Gastrocnemius medialis (tissue), 4 donors: ENCODE measurements at places on chromosomes 6 and 20. TPM values are rescaled to one million over a fixed set of nuclear protein-coding genes. Genes with fewer than 3 reads are reported as not detected.

OGFR gene
- total RNA-seq: 52.1 TPM

DNA sequence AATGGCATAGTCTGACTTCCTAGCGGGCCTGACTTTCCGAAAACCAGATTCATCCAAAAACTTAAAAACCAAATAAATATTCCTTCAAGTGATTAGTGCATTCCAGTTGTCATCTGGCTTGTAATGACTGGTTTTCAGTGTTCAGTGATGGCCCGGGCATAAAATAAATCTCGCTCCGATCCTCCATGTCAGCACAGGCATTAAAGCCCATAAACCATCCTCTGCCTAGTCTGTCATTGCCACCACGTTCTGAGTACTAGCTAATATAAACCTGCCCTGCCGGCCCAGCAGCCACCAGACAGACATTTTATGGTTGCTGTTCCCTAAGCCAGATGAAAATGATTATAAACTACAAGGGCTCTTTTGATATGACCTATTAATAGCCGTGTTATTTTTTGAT is 232.3 kb upstream of the GMDS start:
- no peak for DNase-seq

DNA sequence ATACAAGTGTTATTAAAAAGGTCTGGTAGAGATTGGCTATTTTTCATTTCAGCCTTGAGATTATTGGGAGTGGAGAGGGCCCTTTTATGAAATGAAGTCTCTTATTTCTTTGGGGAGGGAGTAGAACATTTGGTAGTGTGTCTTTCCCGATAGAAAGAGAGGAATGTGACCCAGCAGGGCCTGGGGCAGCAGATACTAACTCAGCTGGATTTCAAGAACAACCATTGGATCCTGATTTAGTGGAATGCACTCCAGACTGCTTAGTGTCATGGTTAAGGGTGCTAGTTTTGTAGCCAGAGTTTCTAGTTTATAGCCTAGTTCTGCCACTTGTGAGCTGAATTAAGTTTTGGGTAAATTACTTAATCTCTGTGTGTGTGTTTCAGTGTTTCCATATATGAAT is 18.4 kb upstream of the FLRT3 start:
- DNase-seq: no peak

DNA sequence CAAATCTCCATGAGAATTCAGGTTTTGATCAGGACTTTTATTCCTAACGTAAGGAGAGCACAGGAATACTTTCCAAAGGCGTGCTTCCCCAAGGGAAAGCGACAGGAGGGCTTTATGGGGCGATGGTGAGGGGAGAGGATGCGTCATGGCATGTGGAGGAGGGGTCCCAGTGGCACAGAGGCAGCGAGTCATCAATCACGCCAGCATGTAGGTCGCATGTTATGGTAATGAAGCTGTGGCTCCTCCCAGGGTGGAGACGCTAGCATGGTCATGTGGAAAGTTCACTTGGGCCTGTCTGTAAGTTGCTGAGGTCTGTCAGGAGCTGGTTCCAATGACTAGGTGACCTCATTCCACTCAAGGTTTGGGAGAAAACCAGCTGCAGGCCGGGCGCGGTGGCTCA is 35.3 kb upstream of the PAX1 start:
- DNase-seq: no peak

- DNase-seq: no peak
Observed at GRCh38 chr6:141123049-141123448, 1009.7 kb upstream of the GJE1 start.

GRCh38 chr6:51843456-51844056 is 243.9 kb downstream of the PKHD1 start:
- no peak for DNase-seq

DDR1 gene
- total RNA-seq: 20.0 TPM

SLC13A3 gene
- total RNA-seq: 0.41 TPM

PERP gene
- 2.5 TPM for total RNA-seq

DNA sequence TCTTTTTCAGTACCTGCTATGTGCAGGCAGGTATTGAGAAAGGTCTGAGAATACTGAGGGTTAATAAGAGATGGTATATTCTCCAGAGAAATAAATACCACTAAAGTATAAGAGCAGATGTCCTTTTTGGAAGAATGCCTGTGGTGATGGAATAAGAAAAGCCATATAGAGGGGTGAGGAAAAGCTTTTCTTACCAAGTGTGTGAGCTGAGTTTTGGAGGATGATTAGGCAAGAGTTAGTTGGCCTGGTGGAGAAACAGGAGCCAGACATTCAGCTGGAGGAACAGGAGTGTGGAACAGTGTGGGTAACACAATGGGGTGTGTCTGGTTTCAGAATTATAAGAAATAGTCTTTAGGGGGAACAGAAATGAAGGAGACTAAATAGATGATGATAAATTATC is 19.9 kb downstream of the ZNF451 start:
- DNase-seq: no peak

DNA sequence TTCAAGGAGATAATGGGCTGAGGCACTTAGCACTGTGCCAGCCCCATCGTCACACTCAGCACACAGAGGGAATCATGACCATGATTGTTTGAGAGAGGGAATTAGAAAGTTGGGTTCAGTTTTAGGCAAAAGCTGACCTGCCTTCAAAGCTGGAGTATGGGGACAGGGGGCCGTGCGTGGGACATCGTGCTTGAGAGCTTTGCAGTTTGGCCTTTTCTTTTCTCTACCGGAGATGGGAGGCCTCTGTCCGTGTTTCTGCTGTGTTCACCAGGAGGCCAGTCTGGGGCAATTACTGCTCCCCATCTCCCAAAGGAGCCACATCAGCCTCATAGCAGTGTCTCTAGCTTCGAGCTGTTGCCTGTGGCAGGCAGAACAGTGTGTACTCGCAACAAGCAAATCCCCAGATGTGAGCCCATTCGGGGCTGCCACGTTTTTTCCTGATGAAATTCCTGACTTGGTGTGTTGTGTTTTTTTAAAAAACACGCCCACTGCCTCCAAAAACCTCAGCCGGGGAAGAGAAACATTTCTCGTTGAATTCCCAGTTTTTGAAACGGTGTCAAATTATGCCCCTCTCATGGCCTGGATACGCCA is 20.2 kb downstream of the EYA2 start:
- DNase-seq: peak; percentile 62

- DNase-seq: no peak
Observed at GRCh38 chr20:59363101-59363500, 62.7 kb downstream of the EDN3 start.
